ENCODE measurements at places on chromosomes 13 and 19.

DNA sequence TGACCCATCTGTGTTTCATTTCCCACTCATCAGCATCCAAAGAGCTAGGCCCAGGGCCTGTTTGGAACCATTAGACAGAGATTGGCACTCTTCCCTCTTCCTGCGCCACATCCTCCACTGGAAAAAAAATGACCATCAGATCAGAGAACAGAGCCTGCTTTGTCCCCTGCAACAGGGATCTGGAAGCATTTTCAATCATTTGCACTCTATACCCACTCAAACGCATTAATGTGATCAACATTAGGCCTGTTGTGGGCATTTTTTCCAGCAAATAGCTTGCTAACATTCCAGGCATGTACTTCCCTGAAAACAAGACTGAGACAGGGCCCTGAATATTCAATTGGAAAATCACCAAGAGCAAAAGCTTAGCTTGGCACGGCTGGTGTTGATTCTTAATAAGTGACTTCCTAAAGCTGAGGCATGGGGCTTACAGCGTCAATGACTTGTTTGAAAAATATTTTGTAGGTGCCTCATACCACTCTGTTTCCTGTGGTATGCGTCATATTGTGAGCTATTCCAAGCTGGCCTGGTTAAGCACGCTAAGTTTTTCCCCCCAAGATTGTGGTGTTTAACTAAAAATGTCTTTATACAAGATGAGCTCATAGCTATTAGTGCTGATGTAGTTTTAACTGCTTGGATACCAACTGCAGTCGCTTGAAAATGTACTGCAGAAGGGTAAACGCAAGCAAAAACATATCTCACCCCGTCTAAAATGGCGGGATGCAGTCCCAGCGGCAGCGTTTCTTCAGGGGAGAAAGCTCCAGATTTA, 404.4 kb downstream of the SPRY2 start:
- peak; percentile 93 for DNase-seq

- DNase-seq = no peak
Measured at GRCh38 chr19:19006213-19006612, 27.1 kb downstream of the SUGP2 start.

- no peak for DNase-seq
Measured at GRCh38 chr19:22610121-22610520, 24.0 kb upstream of the ZNF492 start.

DNA sequence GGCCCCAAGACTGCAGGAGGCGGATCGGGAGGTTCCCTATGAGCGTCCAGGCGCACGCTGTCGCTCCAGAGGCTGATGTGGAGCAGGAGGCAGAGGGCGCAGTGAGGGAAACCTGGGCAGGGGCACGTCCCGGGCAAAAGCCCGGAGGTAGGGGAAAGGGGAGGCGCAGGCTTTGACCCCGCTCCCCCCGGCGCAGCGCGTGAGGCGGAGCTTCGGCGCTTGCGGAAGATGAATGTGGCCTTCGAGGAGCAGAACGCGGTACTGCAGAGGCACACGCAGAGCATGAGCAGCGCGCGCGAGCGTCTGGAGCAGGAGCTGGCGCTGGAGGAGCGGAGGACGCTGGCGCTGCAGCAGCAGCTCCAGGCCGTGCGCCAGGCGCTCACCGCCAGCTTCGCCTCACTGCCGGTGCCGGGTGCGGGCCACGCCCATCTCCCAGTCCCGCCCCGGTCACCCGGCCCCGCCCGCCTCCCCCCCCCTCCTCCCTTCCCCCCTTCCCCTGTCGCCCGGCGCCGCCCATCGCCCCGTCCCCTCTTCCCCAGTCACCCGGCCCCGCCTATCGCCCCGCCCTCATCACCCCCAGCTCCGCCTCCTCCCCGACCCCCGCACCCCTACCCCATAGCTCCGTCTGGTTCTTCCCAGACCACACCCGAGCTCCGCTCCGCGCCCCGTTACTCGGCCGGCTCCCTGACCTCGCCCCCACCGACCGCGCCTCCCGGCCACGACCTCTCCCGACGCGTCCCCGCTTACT, 4.1 kb downstream of the HMG20B start:
- DNase-seq = no peak

DNA sequence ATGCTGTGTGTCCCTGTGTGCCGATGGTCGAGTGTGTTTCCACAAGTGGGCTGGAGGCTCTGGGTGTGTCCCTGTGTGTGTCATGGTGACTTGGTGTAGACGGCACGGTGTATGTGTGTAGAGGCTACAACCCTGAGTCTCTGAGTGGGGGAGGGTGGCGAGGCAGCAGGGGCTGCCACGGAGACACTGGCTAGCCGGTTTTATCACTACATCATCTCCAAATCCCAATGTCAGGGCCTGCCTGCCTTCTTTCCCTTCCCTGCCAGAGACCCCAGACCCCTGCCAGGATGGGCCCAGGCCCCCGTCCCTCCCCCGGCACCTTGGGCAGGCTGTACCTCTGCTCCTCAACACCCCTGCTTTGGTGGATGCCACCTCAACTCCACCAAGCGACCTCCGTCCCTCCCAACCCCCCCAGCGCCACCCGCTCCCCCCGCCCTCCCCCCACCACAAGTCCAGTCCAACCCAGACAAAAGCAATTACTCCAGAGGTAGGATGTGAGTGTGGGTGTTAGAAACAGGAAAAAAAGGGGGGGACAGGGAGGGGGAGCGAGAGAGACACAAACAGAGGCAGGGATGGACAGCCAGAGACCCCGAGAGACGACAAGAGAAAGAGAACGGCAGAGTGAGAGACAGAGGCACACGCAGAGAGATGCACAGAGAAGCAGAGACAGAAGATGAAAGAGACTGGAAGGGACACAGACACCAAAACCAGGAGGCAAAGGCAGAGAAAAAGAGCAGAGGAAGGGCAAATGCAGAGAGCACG, 21.6 kb upstream of the POU2F2 start:
- DNase-seq = no peak

DNA sequence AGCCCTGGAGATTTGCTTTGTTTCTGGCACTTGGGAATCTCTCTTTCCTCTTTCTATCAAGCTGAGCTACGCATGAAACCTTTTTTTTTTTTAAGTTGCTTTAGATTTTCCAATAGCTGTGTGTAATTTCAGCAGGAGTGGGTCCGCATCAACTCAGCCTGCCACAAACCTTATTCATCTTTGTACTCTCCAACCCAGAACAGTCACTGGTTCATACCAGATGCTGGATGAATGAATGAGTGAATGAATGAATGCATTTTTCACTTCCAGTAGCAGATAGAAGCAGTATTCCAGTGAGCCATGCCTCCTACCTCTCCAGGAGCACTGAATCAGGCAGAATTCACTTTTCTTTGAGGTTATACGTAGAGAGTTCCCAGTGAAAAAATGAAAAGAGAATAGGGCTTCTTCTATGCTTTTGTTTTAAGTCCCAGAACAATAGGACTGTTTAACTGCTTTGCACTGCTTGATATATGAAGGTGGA, 221.1 kb downstream of the TM9SF2 start:
- DNase-seq = no peak

DNA sequence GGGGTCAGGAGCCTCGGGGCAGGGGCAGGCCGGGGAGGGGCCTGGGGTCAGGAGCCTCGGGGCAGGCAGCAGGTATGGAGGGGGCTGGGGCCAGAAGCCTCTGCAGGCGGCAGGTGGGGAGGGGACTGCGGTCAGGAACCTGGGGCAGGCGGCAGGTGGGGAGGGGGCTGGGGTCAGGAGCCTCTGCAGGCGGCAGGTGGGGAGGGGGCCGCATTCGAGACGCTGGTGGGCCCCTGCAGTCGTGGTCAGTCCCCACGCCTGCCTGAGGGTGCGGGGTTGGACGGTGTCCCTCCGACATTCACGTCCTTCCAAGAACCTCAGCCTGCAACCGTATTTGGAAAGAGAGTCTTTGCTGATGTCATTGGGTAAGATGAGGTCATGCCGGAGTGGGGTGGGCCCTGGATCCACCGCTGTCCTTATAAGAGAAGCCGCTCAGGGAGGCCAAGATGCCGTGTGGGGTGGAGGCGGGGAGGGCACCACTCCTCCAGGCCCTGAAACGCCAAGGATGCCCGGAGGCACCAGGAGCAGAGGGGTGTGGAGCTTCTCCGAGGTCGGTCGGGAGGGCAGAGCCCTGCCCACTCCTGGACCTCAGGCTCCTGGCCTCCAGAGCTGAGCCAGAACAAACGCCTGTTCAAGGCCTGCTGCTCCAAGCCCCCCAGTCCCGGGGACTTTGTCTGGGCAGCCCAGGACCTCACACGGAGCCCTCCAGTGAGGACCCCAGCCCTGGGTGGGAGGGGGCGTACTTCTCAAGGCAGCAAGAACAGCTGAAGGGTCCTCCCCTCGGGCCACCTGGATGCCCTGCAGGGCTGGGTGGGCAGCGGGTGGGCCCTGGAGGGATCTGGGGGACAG, 30.1 kb downstream of the PIP5K1C start:
- peak; percentile 84 for DNase-seq

GRCh38 chr19:5821521-5822180, 16.8 kb downstream of the NRTN start:
- no peak for DNase-seq

GRCh38 chr13:50672025-50672424, 171.5 kb downstream of the DLEU7 start:
- DNase-seq = no peak

DNA sequence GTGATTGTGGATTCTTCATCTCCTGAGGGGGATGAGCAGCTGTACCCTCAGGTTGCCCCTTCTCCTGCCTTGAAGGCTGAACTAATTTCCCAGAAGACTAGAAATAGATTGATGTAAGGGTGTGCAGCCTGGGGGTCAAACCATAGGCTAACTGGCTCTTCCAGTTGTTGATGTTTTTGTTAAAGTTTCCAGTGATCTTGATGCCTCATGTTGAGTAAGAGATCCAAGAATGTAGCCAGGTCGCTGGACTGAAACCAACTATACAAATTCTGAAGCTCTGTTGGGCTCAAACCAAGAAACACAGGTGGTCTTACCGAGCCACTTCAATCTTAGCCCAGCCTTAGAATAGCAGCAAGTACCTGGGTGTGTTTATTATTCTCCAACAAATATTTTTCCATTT, 391.8 kb downstream of the KLF5 start:
- no peak for DNase-seq

GRCh38 chr13:29582171-29582570, 13.3 kb downstream of the SLC7A1 start:
- DNase-seq = no peak

GRCh38 chr19:31269425-31270127, 79.7 kb downstream of the TSHZ3 start:
- no peak for DNase-seq

GRCh38 chr13:44389876-44390275, 16.3 kb downstream of the SERP2 start:
- DNase-seq = no peak

- DNase-seq = no peak
Measured at GRCh38 chr13:111572956-111573761, 252.7 kb downstream of the TEX29 start.

- no peak for DNase-seq
Measured at GRCh38 chr19:54178581-54179261, 5.8 kb upstream of the TMC4 start.

DNA sequence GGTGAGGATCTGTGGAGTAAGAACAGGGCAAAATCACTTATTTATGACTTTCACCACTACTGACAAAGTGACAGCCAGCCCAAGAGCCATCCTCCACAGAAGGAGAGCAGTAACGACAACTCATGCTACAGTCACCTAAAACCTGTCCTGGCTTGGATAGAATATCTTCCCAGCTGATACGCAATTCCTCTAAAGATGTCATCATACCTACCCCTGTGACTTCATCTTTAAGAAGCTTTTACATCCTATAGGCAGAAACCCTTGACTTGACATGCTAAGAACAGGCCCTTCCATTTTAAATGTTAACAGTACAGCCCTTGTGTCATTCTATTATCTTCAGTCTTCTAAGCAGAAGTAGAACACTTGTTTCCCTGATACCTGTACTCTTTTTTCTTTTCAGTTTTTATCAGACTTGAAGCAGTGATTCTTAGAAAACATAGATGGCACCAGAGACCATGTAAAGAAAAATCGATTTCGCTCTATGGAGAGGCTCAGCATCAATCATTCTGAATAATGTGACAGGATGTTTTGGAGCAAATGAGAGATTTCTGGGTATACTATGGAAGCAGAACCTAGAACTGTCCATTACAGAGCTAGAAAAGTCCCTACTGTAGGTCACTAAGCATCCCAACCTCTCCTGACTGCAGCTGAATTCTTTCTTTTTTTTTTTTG, 20.1 kb downstream of the STOML3 start:
- DNase-seq = no peak

DNA sequence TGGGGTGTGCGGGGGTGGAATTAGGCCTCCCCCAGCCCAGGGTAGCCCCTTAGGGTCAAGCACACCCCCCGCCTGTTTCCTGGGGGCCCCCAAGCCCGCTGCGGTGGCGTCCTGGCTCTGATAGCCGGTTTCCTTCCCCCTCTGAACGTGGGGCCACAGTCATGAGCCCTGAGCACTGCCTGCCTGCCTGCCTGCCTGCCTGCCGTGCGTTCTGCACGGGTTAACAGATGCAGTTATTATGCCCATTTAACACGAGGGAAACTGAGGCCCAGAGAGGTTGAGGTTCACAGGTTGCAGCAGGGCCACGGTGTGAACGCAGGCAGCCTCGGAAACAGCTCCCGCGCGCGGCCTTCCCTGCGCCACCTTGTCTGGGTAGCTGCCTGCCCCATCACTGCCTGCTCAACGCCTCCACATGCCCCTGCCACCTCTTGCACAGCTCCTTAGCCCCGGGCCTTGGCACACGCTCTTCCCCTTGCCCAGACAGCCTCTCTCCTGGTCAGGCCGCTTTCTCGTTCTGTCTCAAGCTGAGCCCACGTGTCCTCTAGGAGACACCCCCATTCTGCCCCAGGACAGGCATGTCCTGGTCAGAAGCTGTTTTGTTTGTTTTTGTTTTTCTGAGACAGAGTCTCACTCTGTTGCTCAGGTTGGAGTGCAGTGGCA, 1.2 kb upstream of the GAMT start:
- no peak for DNase-seq

GRCh38 chr19:39595950-39596349, 6.4 kb upstream of the LGALS13 start:
- no peak for DNase-seq

DNA sequence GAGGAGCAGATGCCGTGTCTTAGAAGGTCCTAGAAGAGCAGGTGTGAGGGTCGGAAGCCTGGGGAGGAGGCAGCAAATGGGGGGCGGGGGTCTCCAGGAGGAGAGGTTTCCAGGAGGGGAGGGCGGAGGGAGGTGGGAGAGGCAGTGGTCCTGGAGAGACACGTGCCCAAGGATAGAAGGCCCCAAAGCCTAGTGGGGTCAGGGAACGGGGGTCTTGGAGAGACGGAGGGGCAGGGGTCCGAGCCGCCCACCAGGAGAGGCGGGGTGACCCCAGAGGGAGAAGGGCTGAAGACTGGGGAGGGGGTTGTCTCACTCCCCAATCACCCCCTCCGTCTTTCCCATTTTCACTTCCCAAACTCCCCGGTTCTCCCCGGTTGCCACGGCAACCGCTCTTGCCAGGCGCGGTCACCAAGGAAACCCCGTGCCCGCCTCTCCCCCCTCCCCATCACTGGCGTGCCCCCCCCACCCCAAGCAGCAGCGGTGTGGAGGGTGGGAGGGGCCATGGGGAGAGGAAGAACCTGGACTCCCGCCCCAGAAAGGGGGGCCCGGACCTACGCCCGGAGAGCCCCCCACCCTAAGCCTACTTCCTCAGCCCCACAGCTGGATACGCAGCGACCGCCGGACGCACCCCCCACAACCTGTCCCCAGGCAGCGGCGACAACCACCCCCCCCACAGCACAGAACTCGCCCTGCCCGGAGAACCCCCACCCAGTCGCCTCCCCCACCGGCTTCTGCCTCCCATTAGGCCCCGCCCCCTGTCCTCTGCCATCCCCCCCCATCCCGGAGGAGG, 988 bp downstream of the LRRC4B start:
- no peak for DNase-seq

GRCh38 chr19:43913383-43913782, 21.7 kb downstream of the ZNF45 start:
- no peak for DNase-seq

All from AG09319 (cell line).